CD4-positive, alpha-beta T cell treated with Interleukin-17A for 1 hour (primary cell): ENCODE measurements at places on chromosomes 3 and 15.

DNA sequence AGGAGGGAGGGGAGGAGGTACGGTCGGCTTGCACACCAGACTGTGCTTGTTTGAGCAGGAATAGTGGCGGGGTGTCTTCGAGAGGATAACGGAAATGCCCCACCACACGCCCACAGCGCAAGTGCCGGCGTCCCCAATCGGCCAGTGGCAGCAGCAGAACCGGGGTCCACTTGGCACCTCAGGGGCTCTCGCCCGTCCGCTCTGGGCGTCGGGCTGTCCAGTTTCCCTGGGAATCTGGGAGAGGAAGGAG lies 53.7 kb downstream of the CCDC54 start:
- peak; percentile 29 for DNase-seq

DNA sequence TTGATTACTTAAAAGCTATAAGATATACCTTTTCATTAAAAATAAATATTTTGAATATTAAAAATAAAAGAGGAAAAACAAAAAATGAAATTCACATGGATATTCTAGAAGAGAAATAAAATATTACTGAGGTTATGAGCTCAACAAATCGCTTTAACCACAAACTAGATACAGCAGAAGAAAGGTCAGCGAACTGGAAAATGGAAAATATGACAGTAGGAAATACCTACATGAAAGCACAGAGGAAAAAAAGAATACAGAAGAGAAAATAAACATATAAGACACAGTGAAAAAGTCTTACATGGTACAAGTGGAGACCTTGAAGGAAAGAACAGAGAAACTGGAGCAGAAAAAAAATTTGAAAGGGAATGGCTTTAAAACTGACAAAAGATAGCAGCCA lies 33.2 kb downstream of the SCAPER start:
- DNase-seq: no peak

- DNase-seq: no peak
Measured at GRCh38 chr3:167166594-167167253, 213.4 kb downstream of the ZBBX start.

GRCh38 chr3:101325393-101326134 lies 5.2 kb upstream of the IMPG2 start:
- no peak for DNase-seq

DNA sequence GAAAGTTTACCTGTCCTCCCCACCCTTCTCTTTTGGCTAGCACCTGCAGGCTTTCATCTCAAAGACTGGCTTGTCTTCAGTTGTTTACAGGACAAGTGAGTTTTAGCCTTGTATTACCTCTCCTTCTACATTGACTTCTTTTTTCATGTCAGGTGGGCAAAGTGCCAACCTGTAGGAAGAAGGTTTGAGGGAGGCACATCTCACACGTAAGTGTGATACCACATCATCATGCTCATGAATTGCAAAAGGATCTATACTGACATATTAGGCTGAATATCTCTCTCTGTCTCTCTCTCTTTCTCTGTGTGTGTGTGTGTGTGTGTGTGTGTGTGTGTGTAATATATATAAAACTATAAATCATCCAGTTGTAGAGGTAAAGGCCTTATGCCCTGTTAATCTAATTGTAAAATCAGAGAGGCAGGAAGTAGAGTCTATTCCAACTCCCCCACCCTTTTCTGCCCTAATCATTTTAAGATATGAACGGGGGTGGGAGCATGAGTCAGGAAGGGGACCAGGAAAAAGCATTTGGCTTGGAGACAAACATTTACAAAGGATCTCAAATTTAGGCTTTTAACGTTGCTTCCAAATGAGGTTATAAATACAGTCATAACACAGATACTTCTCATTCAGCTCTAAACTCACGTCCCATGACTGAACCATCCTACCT lies 107.0 kb upstream of the PFN2 start:
- DNase-seq: no peak

GRCh38 chr3:193744048-193744821 lies 151.2 kb downstream of the OPA1 start:
- DNase-seq: no peak

- no peak for DNase-seq
Measured at GRCh38 chr15:45821390-45821789, 186.6 kb downstream of the SQOR start.

- DNase-seq: no peak
Measured at GRCh38 chr15:33722005-33722672, 246.2 kb upstream of the CHRM5 start.

DNA sequence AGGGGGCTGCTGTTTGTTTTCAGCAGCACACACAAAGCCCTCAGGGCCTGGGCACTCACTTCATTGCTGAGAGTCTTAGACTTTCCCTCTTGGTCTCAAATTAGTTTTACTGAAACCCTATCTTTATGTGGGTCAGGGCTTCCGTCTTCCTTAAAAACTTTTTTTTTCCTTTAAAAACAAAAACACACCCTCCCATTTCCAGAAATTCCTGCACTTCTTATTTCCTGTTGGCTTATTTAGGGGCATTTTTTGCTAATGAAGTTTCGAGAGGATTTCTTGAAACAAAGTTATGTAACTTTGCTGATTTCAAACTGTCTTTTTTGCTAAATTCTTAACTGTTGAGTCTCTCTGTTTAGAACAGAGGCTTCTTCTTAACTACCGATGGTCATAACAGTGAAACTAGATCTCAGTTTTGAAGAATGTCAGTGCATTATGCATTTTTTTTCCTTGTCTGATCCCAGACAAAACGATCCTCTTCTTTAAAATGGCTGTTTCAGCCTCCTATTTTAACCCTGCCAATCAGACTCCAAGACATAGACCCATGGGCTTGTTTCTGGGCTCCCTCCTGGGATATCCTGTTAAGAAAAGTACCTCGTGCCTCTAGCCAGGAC lies 23.3 kb downstream of the ANAPC13 start:
- DNase-seq: no peak

DNA sequence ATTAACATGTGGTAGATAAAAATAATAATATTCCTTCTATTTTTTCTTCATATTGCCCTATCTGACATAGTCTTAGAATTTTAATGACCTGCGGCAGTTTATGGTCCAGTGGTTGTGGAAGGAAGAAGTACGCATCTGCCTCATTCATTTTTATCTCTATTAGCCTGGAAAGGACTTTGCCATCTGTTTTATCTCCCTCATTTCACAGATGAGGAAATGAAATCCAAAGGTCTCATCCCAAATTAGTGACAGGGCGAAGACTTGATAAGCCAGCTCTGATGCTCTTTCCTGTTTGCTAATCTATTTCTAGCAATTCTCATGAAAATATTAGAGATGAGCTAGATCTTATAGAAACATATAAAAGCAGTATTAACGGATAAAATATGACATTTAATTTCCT lies 113.3 kb downstream of the KLHL25 start:
- no peak for DNase-seq

- no peak for DNase-seq
Measured at GRCh38 chr15:78315686-78316282, 16.4 kb upstream of the SKIC8 start.

DNA sequence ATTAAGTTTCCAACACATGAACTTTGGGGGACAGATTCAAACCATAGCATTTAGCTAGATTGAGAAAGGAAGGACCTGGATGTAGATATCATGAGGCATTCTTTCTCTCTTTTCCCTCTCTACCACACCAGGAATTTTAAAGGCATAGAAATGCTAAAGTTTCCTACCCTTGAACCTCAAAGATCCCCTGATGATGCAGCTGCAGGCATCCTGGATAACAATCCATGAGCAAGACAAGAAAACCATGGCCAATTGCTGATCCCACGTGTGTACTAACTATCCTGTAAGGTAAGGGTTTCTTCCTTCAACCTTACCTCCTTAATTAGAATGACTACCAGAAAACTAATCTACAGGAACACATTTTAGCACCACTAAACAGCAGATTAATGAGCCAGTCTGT lies 36.8 kb downstream of the CPNE4 start:
- DNase-seq: no peak

- DNase-seq: no peak
Measured at GRCh38 chr3:106379251-106379750, 510.5 kb upstream of the CBLB start.

DNA sequence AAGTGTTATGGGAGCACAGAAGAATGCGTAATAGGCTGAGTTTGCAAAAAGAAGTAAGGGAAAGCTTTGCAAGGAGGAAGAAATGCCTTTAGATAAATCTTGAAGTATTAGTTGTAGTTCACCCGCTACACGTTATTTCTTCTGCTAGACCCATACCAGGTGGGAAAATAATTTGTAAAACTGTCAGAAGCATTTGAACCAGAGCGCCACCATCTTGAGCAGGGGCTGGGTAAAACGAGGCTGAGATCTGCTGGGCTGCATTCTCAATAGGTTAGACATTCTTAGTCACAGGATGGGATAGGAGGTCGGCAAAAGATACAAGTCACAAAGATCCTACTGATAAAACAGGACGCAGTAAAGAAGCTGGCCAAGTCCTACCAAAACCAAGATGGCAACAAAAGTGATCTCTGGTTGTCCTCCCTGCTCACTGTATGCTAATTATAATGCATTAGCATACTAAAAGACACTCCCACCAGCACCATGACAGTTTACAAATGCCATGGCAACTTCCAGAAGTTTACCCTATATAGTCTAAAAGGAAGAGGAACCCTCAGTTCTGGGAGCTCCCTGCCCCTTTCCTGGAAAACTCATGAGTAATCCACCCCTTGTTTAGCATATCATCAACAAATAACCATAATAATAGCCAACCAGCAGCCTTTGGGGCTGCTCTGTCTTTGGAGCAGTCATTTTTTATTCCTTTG lies 50.0 kb upstream of the ZNF280D start:
- no peak for DNase-seq

DNA sequence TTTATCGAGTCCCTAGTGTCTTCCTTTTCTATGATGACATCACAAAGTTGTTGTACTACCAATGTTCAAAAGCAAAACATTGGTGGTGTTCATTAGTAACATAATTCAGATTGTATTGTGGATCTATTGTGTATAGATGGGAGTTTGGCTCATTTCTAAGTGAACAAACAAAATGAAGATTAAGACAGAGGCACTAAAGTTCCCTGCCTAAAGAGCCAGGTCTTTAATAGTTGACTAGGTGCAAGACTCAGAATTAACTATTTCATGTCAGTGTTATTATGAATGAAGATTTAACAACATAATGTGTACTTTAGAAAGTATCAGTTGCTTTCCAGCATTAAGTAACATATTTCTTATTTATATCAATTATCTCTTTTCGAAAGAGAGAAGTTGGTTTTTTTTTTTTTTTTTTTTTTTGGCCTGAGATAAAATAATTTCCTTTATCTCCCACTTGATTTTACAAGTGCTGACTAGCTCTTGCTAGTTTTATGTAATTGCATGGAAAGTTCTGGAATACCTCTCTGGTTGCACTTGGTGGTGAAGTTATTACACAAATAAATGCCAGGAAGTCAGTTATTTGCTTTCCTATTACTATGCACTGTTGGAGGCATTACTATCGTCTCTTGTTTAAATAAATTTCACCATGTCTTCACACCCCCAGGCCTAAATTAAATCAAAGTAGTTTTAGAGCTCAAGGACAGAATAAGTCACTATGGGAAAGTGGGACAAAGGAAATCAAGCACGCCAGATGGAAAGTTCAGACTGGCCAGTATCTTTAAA lies 48.7 kb downstream of the NAALADL2 start:
- no peak for DNase-seq

DNA sequence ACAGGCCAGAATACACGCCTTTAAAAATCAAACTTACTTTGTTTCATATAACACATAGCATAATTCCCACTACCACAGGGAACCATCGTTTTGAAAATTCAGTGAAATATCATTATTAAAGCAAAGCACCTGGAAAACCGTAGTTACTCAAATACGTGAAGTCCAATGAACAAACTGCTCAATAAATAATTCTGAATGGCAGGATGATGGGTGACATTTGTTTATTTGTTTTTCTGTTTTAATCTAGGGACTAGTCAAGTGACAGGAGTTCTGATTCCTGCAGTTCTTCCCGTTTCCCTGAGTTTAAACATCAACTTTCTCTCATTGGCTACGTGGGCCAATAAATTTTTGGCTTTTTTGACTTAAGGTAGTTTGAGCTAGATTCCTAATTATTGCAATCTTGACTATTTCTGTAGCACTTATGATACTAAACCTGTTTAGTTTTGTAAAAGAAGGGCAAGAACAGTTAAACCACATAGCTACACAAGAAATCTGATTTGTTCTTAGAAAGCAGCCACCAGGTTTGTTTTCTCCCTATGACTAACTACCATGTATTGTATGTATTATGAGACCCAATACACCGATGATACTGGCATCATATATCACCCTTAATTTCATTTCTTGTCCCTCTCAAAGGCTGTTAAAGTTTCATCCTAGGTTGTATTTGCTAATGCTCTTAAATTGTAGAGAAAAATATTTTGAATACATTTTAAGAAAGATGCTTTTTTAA lies 411.2 kb downstream of the SHQ1 start:
- no peak for DNase-seq

GRCh38 chr15:65044724-65045481 lies at the start of gene SLC51B:
TSS of gene SLC51B (plus strand) at chr15:65045387. CDS start at chr15:65050005, 4,618 bp downstream.
- no peak for DNase-seq

DNA sequence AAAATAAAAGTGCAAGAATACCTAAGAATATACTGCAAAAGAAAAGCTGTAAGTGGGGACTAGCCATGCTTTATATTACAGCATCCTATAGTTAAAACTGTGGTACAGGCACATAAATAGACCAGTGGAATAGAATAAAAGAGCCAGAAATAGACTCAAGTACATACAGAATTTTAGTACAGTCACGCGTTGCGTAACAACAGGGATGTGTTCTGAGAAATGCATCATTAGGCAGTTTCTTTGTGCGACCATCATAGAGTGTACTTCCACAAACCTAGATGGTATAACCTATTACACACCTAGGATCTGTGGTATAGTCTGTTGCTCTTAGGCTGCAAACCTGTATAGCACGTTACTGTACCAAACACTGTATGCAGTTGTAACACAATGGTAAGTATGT lies 61.8 kb downstream of the PCCB start:
- no peak for DNase-seq

DNA sequence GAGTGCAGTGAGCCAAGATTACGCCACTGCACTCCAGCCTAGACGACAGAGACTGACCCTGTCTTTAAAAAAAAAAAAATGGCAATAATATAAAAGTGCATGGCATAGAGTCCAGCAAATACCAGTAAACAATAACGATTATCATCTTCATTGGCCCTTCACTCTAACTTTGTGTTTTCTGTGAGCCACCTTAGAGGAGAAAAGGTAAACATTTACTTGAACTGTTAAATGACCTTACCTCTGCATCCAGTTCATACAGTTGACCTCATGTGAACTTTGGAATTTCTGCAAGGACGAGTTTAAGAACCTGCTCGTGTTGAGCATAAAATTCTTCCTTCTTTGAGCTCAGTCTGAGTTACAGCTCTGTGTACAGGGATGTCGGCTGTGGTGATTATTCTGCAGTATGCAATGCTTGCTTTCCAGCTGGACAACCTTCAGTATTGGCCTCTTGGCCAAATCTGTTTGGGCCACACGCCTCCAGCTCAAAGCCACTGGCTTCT lies 56.6 kb downstream of the RLBP1 start:
- no peak for DNase-seq

GRCh38 chr3:156551746-156552145 lies 3.2 kb downstream of the SSR3 start:
- no peak for DNase-seq

DNA sequence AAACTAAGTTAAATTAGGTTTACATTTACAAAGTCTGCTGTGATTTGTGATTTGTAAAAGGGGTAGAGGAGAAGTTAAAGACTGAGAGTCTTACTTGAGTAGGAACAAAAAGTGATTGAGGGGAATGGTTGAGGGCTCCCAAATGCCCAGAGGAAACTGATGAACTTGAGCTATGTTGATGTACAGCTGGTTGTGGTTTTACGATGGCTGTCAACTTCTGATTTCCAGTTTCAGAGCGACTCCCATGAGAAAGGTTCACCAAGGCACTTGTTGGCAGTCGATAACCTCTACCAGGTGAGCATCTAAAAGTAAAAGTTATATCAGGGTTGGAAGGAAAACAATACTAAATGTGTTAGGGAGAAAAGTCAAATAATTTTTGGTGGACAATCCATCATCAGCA lies 91.0 kb downstream of the XRN1 start:
- no peak for DNase-seq
